Activated CD4-positive, alpha-beta T cell treated with anti-CD3 and anti-CD28 coated beads, Interleukin-2, amount 10 ng/mL, durations not matched to agents 7 days and 5 days (primary cell): ENCODE measurements at places on chromosomes 12 and 14. TPM values are rescaled to one million over a fixed set of nuclear protein-coding genes. Genes with fewer than 3 reads are reported as not detected.
A peak's percentile ranks its signal among the peaks of the same experiment; 100 is the strongest.

Gene MORN3
- 3.0 TPM for total RNA-seq

- DNase-seq = no peak
Observed at GRCh38 chr14:81206115-81206514, 14.6 kb downstream of the GTF2A1 start.

- no peak for DNase-seq
Observed at GRCh38 chr14:102049258-102050025, 37.4 kb downstream of the HSP90AA1 start.

Gene VWF
- not detected for total RNA-seq

DNA sequence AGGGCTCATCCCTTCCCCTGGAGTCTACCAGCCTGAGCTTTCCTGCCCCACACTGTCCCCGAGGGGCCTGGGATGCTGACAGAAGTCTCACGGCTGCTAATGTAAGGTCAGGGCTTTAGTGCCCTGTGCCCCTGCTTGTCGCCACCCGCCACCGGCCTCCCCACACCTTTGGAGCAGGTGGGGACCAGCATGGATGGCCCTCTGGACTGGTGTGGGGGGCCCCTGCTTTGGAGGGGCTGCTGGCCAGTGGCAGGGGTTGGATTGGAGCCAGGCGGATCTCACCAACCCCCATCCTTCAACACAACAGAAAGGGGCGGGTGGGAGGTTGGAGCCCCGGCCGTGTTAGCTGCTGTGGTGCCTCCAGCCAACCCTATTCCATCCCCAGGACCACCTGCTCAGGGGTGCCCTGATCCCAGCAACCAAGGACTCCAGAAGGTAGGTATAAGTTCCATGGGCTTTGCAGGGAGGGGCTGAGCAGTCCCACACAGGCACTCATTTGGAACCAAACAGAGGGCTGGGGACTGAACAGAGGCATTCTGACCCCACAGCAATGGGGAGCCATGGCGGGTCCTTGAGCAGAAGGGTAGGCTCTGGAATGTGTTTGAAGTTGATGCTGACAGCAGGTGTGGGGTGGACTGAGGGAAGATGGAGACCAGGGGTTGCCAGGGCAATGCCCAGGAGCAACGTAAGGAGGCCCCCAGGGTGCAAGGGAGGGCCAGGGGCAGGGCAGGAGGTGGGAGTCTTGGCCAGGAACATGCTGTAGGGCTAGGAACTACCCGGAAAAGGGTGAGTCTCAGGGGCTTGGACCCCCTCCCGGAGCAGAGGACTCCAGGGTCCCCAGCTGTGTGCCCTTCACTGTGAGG lies 145.1 kb upstream of the C14orf180 start:
- no peak for DNase-seq

GRCh38 chr14:105141026-105141425 lies 27.6 kb downstream of the JAG2 start:
- DNase-seq = no peak

DNA sequence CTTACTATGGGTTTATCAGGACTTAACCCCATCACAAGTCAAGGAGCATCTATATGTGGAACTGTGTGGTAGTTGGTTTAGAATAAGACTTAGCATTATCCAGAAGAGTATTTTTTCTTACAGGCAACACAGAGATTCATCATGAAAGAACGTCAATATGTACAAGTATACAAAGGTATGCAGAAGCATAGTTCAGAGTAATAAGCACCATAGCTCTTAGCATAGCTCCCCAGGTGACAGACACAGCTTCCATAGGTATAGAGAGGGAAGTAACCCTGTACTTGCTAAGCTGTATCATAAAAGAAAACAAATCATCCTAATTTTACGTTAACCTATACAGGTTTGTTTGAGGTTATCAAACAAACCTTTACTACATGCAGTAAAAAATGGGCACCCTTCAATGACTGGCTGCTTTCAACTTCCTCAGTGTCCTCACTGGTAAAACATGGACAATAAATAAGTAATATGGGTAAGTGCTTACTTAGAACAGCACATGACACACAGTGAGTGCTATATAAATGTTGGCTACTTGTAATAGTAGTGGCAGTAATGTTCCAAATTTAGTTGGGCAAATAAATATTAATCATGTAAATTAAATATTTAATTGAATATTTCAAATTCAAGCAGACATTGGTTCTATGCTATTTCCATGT lies 50.9 kb downstream of the PTPN21 start:
- no peak for DNase-seq

Gene BATF
- total RNA-seq = 41.0 TPM

- no peak for DNase-seq
Observed at GRCh38 chr12:124577986-124578385, 10.6 kb upstream of the NCOR2 start.

- DNase-seq = no peak
Observed at GRCh38 chr12:94862421-94862820, 141.1 kb downstream of the NDUFA12 start.

Gene FOXG1
- not detected for total RNA-seq

Gene LTBR
- total RNA-seq = not detected

GRCh38 chr12:26556916-26557315 lies 276.1 kb downstream of the ITPR2 start:
- DNase-seq = no peak

- DNase-seq = no peak
Observed at GRCh38 chr12:19301688-19302087, 137.6 kb upstream of the AEBP2 start.

Gene RNFT2
- 15.1 TPM for total RNA-seq

DNA sequence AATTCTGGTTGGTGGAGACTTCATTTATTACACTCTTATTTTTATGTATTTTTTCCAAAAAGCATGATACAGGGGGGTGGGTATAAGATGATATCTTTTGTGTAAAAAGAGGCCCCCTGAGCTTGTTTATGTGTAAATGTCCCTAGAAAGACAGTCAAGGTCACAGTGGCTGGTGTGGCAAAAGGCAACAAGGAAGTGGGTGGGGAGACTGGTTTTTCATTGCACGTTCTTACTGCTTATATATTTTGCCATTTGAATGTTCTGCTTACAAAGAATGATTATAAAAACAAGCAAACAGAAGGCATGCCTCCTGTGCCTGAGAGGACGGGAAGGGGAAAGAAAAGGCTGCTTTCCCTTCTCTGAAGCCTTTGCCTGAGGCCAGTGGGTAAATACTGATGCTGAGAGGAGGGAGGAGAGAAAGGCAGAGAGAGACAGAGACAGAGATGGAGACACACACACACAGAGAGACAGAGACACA lies 24.1 kb upstream of the ADIPOR2 start:
- peak; percentile 32 for DNase-seq

GRCh38 chr12:114848666-114849065 lies 164.7 kb upstream of the TBX3 start:
- DNase-seq = no peak

GRCh38 chr14:61730756-61731373 lies 31.4 kb upstream of the SNAPC1 start:
- peak; percentile 31 for DNase-seq

GRCh38 chr12:114732426-114733030 lies 48.6 kb upstream of the TBX3 start:
- no peak for DNase-seq

- DNase-seq = no peak
Observed at GRCh38 chr12:81395431-81395830, 317.6 kb downstream of the ACSS3 start.

DNA sequence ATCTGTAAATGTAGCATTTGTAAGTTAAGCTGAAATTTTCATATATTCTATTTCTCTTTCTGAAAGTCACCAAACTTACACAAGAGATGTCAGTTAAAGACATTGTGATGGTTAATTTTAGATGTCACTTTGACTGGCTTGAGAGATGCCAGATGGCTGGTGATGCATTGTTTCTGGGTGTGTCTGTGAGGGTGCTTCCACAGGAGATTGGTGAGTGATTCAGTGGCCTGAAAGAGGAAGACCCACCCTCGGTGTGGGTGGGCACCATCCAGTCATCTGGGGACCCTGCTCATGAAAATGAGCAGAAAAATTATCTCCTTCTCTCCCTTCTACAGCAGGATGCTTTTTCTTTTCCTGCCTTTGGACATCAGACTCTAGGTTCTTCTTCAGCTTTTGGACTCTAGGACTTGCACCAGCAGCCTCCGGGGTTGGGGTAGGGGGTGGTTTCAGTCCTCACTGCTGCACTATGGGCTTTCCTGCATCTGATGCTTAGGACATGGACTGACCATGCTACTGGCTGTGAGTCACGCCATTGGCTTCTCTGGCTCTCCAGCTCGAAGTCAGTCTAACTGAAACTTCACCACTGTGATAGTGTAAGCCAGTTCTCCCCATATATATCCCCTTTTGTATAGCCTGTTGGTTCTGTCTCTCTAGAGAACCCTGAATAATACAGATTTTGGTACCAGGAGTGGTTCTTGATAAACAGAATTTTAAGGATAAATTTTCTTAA lies 20.9 kb downstream of the PDE6H start:
- no peak for DNase-seq

GRCh38 chr14:95326987-95327386 lies 7.3 kb upstream of the CLMN start:
- DNase-seq = no peak

- DNase-seq = no peak
Observed at GRCh38 chr12:132747395-132747794, 14.2 kb downstream of the ANKLE2 start.

DNA sequence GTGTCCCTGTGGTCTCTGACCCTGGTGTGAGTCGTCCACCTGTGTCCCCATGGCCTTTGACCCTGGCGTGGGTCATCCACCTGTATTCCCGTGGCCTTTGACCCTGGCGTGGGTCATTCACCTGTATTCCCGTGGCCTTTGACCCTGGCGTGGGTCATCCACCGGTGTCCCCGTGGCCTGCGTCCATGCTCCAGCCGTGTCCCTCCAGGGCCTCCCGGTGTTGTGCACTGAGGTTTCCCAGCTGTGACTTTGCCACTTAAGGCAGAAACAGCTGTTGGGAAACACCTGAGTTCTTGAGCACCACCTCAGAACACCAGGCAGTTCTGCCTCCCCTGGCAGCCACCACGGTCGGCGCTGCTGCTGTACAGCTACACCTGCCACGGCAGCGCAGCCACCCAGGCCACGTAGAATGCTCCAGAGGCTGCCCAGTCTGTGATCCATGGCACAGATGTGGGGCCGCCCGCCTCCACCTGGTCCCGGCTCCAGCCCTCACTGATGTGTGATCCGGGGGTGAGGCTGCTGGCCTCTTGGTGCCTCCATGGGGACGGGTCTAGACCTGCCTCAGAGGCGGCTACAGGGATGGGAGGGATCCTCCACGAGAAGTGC lies 69.1 kb upstream of the GALNT9 start:
- DNase-seq = no peak

- DNase-seq = no peak
Observed at GRCh38 chr12:94753036-94753679, 102.8 kb upstream of the TMCC3 start.

DNA sequence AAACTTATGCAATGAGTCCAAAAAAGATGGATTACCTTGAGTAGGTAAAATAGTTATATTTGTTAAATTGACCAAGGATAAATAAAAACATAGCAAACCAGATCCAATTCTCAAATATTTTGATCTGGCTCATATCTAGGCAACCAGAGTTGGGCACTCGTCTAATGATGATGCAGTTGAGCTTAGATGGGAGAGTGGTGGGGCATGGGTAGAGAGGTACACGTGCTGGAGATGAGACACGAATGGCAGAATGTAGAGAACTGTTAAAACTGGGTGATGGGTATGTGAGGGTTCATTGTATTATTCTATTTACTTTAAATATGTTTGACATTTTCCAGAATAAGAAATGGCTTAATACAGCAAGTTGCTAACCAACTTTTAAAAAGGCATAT lies 7.6 kb upstream of the RNF34 start:
- DNase-seq = no peak

DNA sequence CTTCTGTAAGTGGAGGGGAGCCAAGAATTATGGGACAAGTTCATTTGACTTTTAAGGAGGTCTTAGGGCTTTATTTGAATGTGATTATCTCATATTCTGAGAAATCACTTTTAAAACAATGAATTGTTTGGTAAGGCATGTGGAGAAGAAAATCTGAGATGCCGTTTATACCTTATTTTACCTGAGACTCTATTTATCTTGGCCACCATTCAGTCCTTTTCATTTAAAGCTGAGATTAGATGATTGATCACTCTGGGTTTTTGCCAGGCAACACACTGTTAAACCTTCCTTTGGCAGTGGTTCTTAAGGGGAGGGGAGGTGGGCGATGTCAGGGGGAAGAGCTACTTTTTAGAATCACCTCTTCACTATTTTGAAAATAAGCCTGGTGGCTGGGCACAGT lies 11.4 kb downstream of the CAND1 start:
- DNase-seq = no peak

DNA sequence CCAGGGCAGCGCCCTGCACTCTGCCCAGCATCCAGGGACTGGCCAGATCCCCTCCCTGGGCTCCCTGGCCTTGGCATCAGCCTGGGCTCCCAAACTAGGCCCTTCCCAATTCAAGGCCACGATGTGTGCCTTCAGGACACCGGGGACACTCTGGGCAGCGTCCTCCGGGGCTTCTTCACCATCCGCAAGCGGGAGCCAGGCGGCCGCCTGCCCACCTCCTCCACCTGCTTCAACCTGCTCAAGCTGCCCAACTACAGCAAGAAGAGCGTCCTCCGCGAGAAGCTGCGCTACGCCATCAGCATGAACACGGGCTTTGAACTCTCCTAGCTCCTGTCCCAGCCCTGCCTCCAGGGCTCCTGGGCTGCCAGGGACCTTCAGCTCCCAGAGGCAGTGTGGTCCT lies 38.8 kb downstream of the MMAB start:
- DNase-seq = no peak

DNA sequence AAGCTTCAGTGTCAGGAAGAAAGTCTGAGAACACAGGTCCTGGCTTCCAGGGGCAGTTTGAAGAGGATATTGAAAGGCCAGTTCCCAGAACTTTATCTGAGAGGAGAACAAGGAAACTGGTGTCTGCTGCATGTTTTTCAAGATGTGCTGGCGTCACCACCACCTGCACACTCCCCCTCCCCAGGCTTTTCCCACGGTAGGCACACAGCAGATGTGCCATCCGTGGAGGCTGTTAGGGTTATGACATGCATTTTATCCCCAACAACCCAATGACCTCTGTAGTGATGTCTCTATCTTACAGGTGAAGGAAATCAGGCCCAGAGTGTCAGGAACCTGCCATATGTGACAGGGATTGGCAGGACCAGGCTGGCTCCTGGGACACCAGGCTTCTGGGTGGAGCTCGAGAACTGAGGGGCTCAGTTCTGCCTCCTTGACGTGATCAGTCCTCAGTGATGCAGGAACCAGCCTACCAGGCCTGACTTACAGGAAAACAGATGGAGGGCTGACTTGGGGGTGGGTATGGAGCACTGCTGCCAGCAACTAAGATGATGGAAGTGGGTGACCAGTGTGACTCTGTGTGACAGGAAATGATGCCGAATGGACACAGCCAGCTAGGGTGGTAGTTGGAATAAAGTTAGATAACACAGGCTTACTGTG lies 16.8 kb downstream of the SLC25A47 start:
- no peak for DNase-seq
